Panc1 (cell line): ENCODE measurements at places on chromosomes 11 and 22.

DNA sequence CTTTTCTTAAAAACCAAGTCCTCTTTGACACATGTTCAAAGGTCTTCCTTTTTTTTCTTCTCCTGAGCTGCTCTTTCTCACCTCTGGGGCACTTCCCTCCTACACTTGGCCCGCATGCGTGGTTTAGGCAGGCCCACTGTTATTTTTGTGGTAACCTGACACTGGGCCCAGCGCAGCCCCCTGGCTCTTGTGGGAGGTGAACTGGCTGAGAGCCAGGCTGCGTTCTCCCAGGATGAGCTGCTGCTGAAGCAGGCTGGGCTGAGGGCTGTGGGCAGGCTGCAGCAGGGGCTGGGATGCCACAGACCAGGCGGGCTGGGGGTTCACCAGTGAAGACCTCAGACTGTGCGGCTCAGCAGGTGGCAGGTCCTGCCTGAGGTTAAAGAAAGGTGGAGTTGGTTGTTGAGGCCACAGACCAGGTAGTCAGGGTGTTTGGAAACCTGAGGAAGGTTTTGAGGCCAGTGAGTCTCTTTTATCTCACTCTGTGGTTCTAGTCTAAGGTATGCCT is 72.4 kb downstream of the TEAD1 start:
- H3K27ac ChIP-seq, result no peak overlapping the region; the same call in 1 of the 2 replicates
- no peak overlapping the region for H3K4me3 ChIP-seq
- peaks cover 28% of the 10 kb centered on the region for H3K4me1 ChIP-seq
- no peaks in the 10 kb centered on the region for H3K36me3 ChIP-seq
- no peak for DNase-seq
- H3K27me3 ChIP-seq, result no peaks in the 10 kb centered on the region

- DNase-seq, result no peak
- H3K27ac ChIP-seq, result no peak overlapping the region
Observed at GRCh38 chr11:3984896-3985295, 109.7 kb upstream of the RRM1 start.

DNA sequence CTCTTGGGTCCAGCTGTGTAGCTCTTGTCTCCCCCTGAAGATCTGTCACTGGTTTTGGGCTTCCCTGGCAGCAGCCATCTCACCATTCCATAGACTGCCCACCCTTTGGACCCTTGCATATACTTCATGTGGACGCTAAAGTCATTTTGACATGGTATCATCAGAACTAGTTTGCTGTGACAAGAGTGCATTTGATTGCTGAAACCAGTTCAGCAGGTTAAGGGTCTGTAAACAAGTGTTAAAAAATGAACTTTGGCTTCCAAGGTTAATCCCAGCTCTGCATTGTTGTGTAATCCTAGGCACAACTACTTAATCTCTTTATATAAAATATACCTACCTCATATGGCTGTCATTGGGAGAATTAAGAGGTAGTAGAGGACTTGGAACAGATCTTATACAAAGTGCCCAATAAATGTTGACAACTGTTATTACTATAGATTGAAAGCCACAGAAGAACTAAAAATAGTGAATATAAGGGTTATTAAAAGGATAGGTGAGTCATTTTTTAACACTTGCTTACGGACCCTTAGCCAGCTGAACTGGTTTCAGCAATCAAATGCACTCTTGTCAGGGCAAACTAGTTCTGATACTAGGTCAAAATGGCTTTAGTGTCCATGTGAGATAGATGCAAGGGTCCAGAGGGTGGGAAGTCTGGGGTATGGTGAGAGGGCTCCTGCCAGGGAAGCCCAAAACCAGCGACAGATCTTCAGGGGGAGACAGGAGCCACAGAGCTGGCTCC is 29.4 kb downstream of the CCDC90B start:
- peaks cover 7% of the 10 kb centered on the region; the same call in 1 of the 2 replicates for H3K36me3 ChIP-seq
- no peaks in the 10 kb centered on the region for H3K27me3 ChIP-seq
- DNase-seq, result no peak
- H3K27ac ChIP-seq, result no peak overlapping the region
- H3K4me1 ChIP-seq, result no peaks in the 10 kb centered on the region

GRCh38 chr11:11478687-11479086 is 125.6 kb upstream of the CSNK2A3 start:
- H3K27me3 ChIP-seq, result no peaks in the 10 kb centered on the region
- no peak overlapping the region for H3K4me3 ChIP-seq
- no peak overlapping the region for H3K27ac ChIP-seq
- DNase-seq, result no peak
- H3K36me3 ChIP-seq, result no peaks in the 10 kb centered on the region
- no peaks in the 10 kb centered on the region for H3K4me1 ChIP-seq

DNA sequence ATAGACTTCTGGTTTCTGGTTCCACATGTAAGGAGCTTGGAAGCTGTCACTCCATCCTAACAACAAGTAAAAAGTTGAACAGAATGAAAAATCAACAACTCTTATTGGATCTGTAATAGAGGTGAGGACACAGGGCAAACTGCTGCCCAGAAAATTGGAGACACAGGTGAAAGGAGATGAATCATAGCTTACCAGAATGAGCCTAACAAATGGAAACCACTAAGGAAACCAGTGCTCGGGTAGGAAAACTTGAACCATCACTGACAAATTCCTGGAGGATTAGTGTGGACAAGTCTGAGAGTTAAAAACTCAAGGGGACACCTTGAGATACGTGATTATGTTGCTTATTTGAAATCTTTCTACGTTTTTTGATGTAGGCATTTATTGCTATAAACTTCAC is 52.1 kb downstream of the GDPD4 start:
- no peaks in the 10 kb centered on the region for H3K4me1 ChIP-seq
- no peaks in the 10 kb centered on the region for H3K36me3 ChIP-seq
- no peak overlapping the region for H3K4me3 ChIP-seq
- no peak overlapping the region for H3K27ac ChIP-seq
- no peak for DNase-seq
